ENCODE measurements at places on chromosomes 7 and 10.

- no peak for DNase-seq
Measured at GRCh38 chr10:416091-416515, 273.4 kb downstream of the DIP2C start.

- no peak for DNase-seq
Measured at GRCh38 chr7:73769481-73770001, 529 bp downstream of the CLDN3 start.

DNA sequence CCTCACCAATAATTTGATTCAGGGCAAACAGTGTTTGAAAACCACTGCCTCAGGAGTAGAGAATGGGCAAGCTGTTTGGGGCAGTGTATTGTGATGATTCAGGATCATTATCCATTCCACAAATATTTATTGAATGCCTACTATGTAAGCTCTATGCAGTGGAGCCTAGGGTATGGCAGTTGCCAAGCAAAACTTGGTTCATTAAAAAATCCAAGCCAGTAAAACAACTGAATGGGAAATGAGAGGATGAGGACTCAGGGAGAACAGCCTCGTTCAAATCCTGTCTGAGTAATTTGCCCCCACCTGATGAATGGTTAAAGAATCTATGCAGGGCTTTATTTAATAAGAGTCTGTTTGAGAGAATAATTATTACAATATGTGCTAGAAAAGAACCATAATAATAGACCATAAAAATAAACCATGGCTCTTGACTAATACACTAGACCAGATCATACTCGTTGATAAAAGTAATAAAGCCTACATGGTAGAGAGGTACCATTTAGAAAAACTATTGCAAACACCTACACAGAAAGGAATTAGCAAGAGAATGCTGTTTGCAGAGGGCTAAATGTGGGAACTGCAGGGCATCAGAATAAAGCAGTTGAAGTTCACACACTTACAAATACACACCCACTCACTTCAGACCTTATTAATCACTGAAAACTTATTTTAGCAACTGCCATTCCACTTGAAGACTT, 71.7 kb downstream of the CREB5 start:
- DNase-seq = no peak

GRCh38 chr10:78664929-78665553, 403.7 kb upstream of the ZMIZ1 start:
- no peak for DNase-seq

GRCh38 chr7:139566736-139567646, 43.5 kb downstream of the CLEC2L start:
- no peak for DNase-seq

GRCh38 chr7:43484678-43485395, 98.1 kb upstream of the STK17A start:
- DNase-seq = no peak

GRCh38 chr7:69260023-69260422, 338.3 kb upstream of the AUTS2 start:
- DNase-seq = no peak

- no peak for DNase-seq
Measured at GRCh38 chr7:131068604-131069021, 259.1 kb upstream of the MKLN1 start.

GRCh38 chr10:88270871-88271713, 312.0 kb downstream of the RNLS start:
- DNase-seq = no peak

DNA sequence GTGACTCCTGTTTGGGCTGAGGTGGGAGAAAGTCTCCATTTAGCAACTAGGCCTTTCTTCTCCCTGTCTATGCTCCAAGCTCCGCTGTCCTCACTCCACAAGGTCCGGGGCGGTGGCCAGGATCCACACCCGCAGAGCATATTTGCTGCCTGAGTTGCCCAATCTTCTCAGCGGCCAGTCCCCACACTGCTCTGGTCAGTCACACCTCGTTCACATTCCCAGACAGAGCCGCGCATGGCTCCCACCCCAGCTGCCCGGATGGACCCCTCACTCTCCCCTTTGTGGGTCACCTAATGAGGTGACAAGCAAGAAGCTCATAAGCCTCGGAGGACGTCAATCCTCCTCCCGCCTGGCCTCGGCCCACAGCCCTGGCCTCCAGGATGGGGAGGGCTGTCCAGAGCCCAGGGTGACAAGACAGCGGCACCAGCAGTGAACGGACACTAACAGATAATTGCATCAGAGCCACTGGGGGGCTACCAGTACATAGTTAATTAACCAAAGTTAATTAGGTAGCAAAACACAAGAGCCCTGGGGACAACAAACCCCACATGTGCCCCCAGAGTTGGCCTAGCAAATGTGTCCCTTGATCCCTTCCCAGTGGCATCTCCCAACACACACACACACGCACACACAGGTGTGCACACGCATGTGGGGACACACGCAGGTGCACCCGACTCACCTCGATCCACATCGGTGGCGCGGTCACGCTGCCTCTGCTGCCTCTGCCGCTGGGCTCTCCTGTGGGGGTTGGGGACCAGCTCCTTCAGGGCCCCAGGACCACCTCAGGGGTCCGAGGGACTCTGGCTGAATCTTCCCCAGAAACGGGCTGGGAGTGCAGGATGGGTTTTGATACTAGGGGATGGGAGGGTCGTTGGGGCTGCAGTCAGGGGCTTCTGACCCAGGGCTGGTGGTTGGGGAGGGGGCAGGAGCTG, 11.8 kb downstream of the EPHA1 start:
- no peak for DNase-seq

DNA sequence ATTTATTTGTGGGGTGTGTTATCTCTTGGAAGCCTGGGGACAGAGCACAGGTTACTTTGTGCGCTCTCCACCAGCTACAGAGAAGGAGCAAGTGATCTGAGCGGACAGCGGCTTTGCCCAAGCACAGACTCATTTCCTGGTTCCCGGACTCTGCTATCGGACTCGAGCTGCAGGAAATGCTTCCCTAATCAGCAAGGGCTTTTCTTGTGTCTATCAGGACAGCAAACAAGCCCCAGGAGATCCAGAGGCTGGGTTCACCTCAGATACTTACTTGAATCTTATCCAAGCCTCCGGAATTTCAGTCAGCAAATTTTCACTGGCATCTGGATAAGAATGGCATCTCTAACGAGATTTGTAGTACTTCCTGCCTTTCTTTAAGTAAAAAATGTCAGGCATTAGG, 27.8 kb downstream of the MRC1 start:
- no peak for DNase-seq

- no peak for DNase-seq
Measured at GRCh38 chr7:130732980-130733930, 752 bp downstream of the KLF14 start.

GRCh38 chr7:94303695-94304094, 91.0 kb upstream of the COL1A2 start:
- DNase-seq = no peak

DNA sequence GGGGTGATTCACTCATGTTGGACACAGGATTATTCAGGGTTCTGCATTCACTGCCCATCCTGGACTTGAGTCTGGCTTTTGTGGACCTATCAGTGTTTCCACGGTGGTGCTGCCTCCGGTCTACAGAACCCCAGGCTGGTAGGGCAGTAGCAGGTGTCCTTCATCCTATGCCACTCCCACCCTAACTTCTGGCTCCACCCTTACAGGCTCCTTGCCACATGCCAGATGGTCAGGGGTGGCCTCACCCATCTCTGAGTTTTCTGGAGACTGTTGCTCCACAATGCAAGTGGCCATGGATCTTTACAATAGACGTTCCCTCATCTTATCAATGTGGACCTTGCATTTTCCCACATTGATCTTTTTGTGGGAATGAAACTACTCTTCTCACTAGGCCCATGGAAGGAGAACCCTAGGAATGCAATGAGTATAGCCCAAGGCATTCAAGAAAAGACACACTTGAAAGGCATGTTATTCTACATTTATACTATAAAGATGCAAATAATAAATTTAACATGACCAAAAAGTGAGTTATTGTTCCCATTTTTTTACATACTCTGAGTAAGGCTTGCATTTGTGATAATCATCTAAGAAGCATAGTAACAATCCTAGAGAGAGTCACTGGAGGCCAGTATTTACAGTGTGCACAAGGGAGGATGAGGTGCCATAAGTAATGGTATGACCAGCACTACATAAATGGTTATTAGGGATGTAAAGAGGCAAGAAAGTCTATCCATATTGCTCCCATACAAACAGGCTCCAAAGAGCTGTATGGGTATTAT, 57.4 kb upstream of the ADO start:
- no peak for DNase-seq

- DNase-seq = no peak
Measured at GRCh38 chr10:118992496-118992895, 37.0 kb upstream of the NANOS1 start.
